ENCODE measurements at places on chromosomes 7 and 10.

DNA sequence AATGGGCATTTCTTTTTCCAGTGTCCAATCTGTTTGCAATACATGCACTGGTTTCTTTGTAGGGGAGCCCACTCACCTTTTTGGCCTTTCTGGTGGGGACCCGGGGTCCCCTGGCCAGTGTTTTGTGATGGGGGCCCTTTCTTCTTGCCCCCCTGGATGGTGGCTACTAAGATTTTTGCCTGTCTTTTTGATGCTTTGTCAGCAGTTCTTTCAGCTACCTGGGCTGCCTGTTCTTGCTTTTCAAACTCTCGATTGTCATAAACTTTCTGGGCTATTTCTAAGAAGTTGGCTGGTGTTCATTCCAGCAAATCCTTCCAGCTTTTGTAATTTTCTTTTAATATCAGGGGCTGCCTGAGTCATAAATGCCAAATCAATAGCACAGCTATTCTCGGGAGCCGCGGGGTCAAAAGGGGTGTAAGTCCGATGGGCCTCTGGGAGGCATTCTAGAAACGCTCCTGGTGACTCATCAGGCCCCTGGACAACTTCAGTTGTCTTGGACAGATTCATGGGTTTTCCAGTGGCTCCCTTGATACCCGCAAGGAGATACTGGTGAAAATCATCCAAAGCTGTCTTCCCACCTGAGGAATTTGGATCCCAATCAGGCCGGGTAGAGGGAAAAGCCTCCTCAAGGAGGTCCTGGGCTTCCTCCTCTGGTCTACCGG lies 79.0 kb downstream of the PRR15 start:
- no peak for DNase-seq

- no peak for DNase-seq
Observed at GRCh38 chr7:75704928-75705327, 33.8 kb downstream of the HIP1 start.

DNA sequence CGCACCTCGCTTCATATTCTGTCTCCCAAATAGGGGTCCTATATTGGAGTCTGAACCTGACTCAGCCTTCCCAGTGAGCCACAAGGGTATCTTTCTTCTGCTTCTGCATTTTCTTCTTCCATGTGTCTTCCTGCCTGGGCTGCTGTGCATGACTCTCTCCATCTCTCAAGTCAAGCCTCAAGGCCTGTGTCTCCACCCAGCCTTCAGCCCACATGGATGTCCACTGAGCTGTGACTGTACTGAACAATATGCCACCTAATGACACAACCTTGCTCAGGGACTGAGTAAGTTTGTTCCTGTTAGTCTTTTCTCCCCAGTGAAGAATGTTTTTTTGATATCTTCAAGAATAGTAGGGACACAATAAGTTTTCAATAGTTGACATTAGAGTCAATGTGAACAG lies 162.7 kb upstream of the TBX20 start:
- no peak for DNase-seq

DNA sequence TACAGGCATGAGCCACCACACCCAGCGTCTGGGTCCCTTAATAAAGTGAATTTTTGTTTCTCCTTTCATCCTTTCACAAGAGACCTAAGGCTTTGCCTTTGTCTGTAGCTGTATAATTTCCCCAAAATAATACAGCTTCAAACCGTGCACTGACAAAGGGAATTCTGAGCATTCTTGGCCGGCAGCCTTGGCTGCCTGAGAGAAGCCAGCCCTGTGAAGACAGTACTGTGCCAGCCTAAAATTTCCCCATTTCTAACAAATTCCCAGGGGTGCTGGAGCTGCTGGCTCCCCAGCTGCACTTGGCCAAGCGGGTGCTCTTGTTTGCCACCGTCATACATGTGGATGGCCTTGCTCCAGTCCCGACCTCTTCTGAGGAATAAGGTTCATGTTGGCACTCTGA lies 106.2 kb downstream of the ZMYND11 start:
- no peak for DNase-seq

DNA sequence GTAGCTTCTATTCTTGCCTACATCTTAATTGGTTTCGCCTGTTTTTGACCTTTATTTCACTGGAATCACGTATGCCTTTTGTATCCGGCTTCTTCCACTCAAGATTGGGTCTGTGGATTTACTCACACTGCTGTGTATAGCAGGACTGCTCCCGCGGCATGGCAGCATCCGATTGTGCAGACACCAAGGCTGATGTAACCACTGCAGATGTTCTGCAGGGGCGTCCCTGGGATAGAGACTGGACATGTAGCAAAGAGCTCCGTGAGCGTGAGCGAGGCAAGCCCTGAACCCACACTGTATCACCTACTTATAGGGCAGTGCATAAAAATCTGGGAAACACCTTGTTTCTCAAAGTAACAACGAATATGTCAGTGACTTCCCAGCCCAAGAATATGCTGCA lies 11.4 kb upstream of the IDI2 start:
- DNase-seq, result no peak

DNA sequence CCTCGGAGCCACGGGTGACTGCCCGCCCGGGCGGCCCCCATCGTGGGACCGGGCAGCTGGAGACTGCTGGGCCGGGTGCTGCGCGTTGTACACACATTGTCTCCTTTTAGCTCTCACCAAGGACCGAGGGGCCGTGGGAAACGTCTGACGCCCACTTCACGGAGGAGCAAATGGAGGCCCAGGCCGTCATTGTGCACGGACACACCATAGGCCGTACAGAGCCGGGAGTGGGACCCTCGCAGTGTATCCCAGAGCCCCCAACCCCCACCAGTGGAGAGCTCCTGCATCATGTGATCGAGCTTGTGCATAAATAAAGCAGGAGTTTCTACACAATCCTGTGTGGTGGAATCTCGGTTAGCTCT lies 722 bp downstream of the DENND10 start:
- no peak for DNase-seq

DNA sequence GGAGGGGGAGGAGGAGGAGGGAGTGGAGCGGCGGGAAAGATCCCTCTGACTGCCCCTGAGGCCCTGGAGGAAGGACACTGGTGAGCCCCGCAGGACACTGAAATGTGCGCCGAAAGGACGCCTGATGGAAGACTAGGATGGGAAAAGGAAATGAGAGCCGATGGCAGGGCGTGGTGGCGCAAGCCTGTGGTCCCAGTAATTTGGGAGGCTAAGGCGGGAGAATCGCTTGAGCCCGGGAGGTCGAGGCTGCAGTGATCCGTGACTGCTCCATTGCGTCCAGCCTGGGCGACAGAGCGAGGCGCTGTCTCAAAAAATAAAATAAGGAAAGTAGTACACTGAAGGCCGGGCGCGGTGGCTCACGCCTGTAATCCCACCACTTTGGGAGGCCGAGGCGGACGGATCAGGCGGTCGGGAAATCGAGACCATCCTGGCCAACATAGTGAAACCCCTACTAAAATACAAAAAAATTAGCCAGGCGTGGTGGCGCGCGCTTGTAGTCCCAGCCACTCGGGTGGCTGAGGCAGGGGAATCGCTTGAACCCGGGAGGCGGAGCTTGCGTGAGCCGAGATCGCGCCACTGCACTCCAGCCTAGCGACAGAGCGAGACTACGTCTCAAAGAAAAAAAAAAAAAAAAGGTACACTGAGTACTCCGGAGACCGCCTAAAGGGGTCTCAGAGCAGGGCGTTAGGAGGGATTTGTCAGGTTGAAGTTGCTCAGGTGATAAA lies 561 bp upstream of the HNRNPF start:
- no peak for DNase-seq

GRCh38 chr7:149733131-149733923 lies 40.1 kb downstream of the ZNF467 start:
- no peak for DNase-seq

GRCh38 chr7:101998029-101998905 lies 180.8 kb downstream of the CUX1 start:
- DNase-seq, result peak; percentile 6

DNA sequence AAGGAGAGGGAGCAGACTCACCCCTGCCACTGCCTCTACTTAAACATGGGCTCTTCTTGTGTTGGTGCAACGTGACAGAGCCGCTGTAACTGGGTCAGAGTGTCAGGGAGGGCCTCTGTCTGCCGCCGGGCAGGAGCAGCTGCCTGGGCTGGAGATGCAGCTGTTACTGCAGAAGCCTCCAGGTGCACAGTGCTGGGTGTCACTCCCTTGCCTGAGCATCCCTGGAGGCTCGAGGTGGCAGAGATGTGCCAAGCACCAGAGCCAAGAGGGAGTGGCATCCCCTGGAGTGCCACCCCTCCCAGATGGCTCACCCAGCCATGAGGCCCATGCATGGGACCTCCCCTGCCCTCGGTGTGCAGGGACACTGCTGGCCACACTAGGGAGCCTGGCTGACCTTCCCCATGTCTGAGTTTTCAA lies 145.7 kb downstream of the PRPF18 start:
- peak; percentile 33 for DNase-seq

DNA sequence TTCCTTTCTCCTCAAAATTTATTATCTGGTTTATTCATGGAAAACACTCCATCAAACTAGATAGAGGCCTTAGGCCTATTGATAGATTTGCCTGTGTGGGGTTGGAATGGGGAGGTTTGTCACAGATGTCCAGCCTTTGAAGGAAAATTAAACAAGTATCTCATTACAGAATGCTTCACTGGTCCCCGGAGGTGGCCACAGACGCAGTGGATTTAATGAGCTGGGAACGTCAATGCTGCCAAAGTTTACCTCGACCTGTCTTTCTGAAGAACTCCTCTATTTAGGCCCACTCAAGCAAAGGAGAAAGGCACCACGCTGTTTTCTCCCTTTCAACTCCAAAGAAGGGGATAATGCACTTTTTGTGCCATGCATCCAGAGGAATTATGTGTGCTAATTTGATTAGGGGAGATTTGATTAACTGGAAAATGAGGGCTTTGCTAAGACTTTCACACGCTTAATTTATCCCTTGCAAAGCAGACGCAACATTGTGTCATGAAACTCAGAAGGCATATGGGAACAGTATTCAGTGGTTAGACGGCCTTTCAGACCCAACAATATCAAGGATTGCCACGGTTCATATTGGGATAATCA lies 558.8 kb upstream of the GALNT17 start:
- peak; percentile 46 for DNase-seq

DNA sequence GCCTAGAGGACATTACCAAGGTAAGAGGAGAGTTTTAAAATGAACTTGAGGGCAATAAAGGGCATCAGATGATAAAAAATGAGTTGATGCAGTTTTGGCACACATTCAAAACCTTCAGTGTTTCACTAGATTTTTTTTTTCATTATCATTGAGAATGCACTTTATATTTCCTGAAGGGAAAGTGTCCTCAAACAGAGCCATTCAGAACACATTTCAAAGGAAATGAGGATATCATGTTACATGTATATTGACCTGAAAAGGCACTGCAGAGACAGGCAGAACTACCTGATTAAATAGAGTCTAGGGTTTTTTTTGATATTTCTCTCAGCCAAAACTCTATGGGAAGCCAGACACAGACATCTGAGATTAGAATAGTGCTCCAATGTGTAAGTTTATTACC lies 454.0 kb downstream of the NEBL start:
- DNase-seq, result no peak

DNA sequence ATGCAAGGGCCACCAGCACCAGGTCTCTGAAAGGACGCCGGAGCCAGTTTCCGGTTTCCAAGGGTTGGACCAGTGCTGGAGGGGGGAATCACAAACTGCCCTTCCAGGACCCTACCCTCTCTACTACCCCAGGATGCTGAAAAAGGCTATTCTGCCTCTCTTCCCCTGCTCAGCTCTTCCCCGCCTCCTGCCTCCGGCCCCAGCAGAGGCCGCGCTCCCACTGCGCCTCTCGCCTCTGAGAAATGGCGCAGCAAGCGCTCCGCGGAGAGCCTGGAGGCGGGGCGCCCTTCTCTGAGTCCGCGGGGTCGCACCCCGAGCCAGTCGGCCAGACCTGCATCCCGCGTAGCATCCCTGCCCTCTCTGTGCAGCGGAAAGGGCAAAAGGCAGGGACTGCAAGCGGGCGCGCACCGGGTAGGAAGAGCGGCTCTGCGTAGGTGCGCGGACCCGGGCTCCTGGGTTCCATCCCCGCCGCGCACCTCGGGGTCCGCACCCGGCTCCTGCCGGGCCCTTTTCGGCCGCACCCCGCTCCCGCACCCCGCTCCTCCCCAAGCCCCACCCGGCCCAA lies 476 bp upstream of the RET start:
- DNase-seq, result no peak

DNA sequence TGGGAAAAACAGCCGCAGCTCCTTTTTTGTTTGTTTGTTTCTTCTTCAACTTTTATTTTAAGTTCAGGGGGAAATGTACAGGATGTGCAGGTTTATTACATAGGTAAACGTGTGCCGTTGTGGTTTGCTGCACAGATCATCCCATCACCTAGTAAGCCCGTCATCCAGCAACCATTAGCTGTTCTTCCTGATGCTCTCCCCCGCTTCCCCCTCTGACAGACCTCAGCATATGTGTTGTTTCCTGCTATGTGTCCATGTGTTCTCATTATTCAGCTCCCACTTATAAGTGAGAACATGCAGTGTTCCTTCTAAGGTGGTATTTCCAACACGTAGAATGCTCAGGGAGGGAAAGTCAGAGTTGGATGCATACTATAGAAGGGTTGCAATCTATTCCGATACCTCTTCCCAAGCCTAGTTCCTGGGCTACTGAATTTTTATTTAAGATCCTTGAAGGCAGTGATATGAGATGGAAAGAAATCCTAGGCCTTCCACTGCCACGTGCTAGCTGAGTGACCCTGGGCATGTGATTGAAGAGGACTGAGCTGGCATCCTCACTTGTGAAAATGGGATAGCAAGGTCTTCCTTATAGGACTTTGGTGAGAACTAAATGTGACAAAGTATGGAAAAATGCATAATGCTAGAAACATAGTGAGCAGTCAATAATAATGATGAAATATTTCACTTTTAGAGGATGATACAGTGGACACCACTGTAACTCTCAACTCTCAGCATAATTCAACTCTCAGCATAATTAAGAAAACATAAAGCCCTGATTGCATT lies 278.5 kb downstream of the REEP3 start:
- no peak for DNase-seq

GRCh38 chr7:106053109-106053508 lies 59.0 kb downstream of the SYPL1 start:
- no peak for DNase-seq

DNA sequence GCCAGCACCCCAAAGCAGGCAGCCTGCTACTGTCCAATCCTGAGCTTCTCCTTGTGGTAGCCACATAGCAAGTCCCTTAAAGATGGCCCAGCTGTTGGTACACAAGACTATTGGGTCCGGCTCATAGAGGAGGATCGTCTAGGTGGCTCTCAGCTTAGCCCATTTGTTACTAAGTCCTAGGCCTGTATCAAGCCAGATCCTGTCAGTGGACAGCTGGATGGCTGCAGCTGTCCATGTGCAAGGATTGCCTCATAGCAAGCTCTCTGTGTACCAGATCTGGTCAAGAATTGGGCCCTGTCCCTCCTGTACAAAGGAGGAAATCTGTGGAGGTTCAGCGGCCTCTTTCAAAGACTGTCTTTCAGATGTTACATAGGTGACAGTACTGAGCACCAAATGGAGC lies 12.2 kb upstream of the TMEM168 start:
- DNase-seq, result no peak

DNA sequence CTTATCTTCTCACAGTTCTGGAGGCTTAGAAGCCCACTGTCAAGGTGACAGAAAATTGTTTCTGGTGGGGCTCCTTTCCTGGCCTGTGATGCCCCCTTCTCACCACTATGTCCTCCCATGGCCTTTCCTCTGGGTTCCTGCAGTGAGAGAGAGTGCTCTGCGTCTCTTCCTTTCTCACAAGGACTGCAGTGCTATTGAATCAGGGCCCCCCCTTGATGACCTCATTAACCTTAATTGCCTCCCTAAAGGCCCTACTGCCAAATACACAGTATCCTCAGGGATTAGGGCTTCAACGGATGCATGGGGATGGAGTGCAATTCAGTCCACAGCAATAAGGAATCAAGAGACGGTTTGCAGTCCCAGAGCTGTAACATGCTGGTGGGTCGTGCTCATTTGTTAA lies 82.0 kb upstream of the GRB10 start:
- no peak for DNase-seq

Data from NCI-H524 (cell line).